ENCODE measurements at places on chromosomes 1 and 21.
A peak's percentile ranks its signal among the peaks of the same experiment; 100 is the strongest.

- H3K27ac ChIP-seq = no peak overlapping the region
- no peak overlapping the region for H3K4me3 ChIP-seq
- peaks cover 14% of the 10 kb centered on the region for H3K27me3 ChIP-seq
- H3K4me1 ChIP-seq = peaks cover 8% of the 10 kb centered on the region
These were observed 309.9 kb upstream of the PRMT6 start for GRCh38 chr1:106746448-106747085.

GRCh38 chr1:206479183-206480125, 9.2 kb downstream of the IKBKE start:
- H3K36me3 ChIP-seq = peaks cover 17% of the 10 kb centered on the region
- DNase-seq = peak; percentile 51
- peak overlapping the region; percentile 54 for H3K27ac ChIP-seq
- no peak overlapping the region for H3K4me3 ChIP-seq

DNA sequence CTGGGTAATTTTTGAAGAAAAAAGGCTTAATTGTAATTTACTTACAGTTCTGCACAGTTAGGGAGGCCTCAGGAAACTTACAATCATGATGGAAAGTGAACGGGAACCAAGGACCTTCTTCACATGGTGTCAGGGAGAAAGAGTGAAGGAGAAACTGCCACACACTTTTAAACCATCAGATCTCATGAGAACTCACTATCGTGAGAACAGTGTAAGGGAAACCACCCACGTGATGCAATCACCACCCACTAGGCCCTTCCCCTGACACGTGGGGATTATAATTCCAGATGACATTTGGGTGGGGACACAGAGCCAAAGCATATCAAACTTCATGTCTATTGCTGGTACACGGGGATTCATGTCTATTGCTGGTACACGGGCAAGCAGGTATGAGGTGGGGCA, 5.3 kb upstream of the SFT2D2 start:
- H3K4me1 ChIP-seq = peaks cover 7% of the 10 kb centered on the region
- no peak overlapping the region for H3K27ac ChIP-seq
- no peaks in the 10 kb centered on the region for H3K36me3 ChIP-seq

DNA sequence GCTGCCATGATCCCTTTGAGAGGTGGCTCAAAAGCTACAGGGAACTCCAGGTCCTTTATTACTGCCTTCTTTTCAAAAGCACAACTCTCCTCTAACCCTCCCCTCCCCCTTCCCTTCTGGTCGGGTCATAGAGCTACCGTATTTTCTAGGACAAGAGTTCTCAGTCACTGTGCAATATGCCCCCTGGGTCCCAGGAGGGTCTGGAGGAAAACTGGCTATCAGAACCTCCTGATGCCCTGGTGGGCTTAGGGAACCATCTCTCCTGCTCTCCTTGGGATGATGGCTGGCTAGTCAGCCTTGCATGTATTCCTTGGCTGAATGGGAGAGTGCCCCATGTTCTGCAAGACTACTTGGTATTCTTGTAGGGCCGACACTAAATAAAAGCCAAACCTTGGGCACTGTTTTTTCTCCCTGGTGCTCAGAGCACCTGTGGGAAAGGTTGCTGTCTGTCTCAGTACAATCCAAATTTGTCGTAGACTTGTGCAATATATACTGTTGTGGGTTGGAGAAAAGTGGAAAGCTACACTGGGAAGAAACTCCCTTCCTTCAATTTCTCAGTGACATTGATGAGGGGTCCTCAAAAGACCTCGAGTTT, 3.1 kb downstream of the BTG2 start:
- H3K27me3 ChIP-seq = no peaks in the 10 kb centered on the region
- peaks cover 29% of the 10 kb centered on the region for H3K36me3 ChIP-seq
- H3K4me3 ChIP-seq = peak overlapping the region; percentile 94
- DNase-seq = no peak
- peak overlapping the region; percentile 92 for H3K27ac ChIP-seq

DNA sequence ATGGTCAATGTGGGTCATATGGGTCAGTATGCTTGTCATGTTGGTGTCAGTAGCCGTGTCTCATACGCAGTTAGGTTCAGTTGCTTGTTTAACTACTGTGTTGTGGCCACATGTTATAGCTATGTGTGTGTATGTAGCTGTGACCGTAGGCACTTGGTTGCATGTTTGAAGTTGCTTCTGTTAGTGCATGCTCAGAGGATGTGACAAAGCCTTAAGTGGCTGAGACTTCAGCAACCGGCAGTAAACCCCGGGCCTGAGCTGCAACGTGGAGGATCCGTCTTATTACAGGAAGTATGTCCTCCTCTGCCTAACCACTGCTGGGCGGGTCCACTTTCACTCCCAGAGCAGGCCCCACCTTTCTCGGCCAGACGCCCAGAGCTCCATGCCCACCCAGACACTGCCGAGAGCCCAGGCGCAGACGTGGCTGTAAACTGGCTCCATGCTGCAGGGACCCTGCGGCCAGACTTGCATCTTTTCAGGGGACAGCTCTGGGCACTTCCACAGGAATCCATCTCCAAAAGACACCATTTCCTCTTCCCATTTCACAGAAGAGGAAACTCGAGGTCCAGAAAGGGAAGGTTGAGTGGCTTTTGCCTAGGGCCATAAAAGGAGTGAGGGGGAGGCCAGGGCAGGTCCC, 2.2 kb downstream of the TCEA3 start:
- H3K27me3 ChIP-seq = peaks cover 39% of the 10 kb centered on the region
- H3K4me1 ChIP-seq = peaks cover 29% of the 10 kb centered on the region
- H3K36me3 ChIP-seq = peaks cover 10% of the 10 kb centered on the region
- no peak overlapping the region for H3K4me3 ChIP-seq

Data from mesothelial cell of epicardium (in vitro differentiated cells).